ENCODE measurements at places on chromosomes 5 and 9.
A peak's percentile ranks its signal among the peaks of the same experiment; 100 is the strongest.

- DNase-seq, result peak; percentile 36
Observed at GRCh38 chr5:58922461-58923171, 339.7 kb downstream of the RAB3C start.

GRCh38 chr9:127065592-127065991 lies 56.8 kb downstream of the ANGPTL2 start:
- no peak for DNase-seq

DNA sequence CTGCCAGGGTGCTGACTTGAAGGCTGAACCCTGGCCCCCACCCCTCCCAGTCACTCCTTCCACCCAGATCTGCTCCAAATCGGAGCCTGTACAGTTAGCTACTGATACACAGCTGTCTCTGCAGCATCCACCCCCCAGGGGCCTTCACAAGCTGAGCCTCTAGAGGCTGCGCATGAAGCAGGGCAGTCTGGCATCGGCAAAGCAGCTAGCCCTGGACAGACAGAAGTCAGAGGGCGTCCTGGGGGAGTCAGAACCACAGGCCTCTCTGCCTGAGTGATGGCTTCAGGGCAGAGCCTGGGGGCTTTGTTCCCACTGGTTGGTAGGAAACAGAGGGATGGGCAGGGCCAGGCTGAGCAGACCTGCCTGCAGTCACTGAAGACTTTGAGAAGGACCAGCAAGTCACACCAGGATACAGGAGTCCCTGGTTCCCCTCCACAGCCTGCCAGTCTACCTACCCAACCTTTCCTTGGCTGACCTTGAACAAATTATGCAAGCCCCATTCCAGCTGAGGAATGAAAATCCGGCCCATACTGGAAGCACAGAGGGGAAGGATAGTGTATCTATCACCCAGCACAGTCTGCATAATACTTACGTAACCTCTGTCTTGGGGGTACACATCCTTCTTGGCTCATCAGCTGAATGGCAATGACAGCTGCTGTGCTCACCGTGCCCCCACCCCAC lies 8.8 kb downstream of the VDAC1 start:
- no peak for DNase-seq

DNA sequence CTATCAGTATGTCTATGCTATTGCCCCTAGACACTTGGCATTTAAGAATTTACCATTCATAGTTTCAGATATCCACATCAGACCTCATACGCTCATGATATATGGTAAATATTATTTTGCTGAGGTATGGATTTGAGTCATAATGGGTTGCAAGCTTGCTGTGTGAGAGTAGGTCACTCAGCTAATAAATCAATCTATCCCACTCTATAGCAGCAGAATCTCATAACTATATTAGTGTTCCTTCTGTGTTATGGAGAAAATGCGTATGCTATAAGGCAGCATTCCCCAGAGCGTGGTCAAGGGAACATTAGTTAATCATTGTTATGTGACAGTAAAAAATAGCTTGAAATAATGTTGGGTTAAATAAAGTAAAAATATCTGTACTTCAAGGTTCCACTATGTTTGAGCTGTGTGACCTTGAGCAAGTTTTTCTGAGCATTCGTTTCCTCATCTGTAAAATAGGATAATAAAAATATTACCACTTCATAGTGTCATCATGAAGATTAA lies 7.7 kb downstream of the TRIM32 start:
- DNase-seq, result no peak

GRCh38 chr5:139197710-139198669 lies at the start of gene SIL1:
Gene SIL1, minus strand, starts transcription at chr5:139198368. Its CDS starts 70,525 bp downstream, at chr5:139127843.
- DNase-seq, result peak; percentile 91

DNA sequence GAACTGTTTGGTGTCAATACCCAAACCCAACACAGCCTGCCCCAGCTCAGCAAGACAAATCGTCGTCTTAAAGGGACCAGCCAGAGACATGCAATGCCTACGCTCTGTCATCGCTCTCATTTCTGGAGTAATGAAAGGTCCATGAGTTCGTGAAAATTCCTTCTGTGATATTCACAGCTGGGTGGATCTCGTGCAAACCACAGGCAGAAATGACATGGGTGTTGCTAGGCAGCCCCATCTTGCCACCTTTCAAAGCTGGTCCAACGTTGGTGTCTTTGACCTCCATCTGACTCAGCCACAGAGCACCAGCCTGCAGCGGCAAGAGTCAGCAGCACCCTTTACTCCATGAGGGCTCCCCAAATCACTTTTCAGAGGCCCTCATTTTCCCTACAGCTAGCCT lies 215.3 kb downstream of the SLIT3 start:
- DNase-seq, result no peak

DNA sequence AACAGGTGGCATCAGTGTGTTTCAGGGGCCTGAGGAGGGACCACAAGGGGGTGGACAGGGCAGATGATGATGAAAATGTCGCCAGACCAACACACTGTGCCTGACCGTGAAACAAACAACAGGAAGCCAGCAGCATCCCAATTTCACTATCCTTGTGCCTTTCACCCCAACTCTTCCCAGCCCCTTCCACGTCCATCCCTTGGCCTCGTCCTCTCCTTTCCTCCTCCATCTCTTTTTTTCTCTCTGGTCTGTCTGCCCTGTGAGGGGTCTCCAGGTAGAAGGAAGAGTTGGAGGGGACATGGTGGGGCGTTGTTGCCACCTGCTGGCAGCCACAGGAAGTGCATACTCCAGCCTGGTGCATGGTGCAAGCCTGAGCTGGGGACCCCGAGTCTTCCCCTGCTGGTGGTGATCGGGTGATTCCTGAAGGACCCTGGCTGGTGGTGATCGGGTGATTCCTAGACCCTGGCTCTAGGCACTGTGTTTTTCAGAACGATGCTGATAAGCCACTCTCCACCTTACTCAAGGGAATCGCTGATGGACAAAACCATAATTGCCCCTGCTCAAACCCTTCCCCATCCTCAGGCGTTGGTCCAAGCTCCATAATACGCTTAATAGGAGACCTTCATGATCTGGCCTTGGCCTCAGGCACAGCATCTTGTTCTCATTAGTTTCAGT lies 21.7 kb upstream of the NSD1 start:
- peak; percentile 85 for DNase-seq

GRCh38 chr5:17218353-17219005 lies 1.0 kb downstream of the BASP1 start:
- DNase-seq, result peak; percentile 32
